ENCODE measurements at places on chromosomes 7 and 10.

GRCh38 chr10:116775488-116776400, 33.4 kb upstream of the HSPA12A start:
- no peak for DNase-seq

DNA sequence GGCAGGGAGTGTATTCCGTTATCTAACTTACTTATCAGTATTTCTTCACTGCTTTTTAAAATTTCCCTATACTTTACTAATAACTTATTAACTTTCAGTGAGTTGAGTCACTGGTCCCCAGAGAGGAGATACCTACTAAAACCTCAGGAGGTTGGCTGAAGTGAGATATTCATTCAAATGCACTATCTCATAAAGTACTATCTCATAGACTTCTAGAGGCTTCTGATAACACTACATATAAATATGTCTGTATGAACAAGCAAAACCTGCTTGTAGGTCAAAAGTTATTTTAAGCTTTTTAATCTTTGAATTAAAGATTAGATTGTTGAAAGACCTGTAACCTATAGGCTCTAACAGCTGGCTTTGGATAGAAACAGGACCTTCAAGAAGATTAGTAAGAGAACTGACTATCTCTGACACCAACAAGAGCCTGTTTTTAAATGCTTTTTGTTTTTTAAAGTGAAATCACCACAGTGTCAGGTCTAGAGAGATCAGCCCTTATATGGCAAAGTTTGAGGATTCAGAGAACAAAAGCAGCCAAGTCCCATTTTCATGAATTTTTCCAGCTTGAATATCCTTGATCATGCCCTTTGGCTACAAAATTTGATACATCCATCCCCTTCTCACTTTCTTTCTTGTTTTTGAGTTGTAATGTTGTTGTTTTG, 242.2 kb downstream of the ARL4A start:
- DNase-seq: no peak

DNA sequence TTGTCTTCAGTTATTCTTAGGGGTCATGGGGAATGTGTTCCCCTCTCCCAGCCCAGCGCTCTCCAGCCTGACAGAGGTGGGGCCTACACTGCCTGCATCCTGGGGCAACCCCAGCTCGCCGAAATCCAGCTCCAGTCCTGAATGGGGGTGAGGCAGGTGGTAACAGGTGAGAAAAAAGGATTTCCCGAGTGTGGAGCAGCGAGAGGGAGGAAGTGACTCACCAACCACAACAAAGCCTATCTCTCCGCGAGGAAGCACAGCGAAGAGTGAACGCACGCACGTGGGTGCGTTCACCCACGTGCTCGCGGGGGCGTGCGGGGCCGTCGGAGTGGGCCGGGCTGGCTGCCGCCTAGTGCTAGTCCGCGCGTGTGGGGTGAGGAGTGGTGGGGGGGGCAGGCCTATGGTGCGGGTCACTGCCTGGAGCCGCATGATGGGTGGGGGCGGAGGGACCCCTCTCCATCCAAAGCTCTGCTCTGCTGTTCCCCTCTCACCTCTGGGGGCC, 855 bp upstream of the PALD1 start:
- DNase-seq: peak; percentile 81

DNA sequence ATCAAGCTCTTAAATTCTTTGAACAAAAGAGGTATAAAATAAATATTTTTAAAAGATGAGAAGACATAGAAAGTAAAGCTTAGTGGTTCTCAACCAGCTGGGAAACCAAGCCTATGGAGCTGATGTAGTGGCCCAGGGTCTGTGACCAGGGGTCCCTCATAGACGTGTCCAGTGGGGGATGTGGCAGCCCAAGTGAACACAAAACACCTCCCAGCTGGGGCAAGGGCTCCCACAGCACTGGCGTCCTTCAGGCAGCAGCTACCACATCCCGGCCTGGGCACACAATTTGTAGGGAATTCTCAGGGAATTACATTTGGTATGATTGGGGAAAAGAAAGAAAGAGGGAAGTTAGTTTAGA, 17.8 kb upstream of the CCDC71L start:
- no peak for DNase-seq

- no peak for DNase-seq
These were observed 904 bp downstream of the LBX1 start for GRCh38 chr10:101228153-101228965.

DNA sequence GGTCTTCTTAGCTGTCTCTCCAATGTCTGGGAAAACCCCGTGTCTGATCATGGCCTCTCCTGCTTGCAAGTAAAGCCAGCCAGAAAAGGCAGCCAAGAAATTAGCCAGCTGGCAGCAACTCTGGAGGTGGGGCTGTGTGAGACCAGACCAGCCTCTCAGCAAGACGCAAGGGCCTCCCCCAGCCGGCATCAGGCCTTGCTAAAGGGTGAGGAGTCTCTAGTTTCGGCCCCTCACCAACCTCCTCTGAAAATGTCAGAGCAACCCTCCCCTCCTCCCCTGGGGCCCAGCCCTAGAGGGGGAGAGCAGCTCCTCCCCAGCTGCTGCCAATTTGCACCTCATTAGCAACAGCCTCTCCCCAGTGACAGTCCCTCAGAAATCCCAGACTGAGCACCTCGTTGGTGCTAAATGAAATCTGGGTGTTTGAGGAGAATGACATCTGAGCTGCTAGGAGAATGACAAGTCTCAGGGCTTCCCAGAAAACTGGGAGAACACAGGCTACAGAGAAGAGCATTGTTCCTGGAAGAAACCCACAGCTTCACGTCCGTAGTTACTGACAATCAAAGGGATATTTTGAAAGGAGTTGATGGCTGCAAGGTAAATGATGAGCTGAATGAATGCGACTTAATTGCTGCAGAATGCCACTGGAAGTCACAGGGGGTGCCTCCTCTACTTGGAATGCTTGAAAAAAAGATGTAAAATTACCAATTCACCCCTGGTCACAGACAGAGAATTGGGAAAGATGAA, 25.9 kb downstream of the DGKI start:
- DNase-seq: no peak

DNA sequence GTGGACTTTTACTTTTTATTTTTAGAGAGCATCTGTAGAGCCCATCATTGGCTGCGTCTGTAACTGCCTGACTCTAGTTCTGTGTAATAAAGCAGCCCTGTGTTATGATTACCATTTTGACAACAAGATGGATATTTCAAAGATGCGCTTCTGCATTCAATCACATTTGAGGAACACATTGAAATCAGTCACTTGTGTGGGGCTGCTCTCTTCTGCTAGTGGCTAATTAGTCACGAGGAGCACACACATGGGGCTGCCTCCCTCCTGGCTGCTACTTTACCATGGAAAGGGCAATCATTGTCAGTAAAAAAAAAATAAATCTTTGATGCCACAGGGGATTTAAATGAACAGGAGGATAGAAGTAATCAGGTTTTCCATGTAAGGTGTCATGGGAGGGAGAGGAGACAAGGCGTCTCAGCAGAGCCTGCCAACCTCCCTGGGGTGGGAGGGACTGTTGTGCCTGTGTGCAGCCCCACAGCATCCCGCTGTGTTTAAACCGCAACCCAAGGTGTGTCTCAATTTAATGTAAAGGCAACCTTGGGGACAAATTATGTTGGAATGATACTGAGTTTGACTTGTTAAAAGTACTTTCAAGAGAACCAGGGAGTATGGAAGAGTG, 205.2 kb upstream of the COBL start:
- DNase-seq: no peak

GRCh38 chr10:80493522-80494051, 39.5 kb downstream of the TSPAN14 start:
- DNase-seq: no peak

DNA sequence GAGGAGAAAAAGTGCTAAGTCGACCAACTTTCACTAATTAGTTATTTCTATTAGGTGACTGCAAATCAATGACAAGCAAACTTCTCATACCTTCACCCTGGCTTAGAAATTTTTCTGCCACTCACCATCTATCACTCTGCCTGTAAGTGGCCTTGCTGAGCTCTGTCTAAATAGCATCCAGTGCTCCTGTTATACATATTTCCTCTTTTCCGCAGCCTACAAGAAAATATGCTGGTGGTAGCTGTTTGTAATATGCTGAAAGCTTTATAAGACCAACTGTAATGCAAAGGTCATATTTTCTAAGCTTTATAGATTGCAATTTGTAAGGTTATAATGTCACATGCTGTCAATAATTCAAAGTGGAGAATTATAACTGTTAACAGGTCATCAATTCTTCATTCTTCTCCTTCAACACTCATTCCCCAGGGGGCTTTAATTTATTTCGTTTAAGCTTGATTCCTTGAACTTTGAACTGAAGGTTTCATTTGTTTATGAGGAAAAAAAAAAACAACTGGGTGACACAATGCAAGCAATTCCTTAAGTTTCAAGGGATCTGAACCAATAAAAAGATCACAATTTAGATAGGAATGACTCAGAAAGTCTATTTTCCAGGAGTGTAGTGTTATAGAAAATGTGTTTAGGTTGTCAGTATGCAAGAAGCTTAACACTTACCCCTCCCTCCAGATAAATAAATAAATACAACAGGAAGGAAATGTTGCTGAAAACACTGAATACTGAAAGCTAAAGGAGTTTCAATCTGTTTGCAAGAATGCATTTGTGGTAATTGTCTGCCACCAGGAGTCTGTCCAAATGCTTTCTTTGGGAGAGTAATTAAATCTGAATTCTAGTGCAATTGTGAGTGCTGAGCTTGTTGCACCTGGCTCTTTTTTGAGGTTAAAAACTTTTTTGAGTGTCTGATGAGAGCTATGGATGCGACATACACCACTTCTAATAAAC, 183.7 kb downstream of the SORCS1 start:
- DNase-seq: no peak

DNA sequence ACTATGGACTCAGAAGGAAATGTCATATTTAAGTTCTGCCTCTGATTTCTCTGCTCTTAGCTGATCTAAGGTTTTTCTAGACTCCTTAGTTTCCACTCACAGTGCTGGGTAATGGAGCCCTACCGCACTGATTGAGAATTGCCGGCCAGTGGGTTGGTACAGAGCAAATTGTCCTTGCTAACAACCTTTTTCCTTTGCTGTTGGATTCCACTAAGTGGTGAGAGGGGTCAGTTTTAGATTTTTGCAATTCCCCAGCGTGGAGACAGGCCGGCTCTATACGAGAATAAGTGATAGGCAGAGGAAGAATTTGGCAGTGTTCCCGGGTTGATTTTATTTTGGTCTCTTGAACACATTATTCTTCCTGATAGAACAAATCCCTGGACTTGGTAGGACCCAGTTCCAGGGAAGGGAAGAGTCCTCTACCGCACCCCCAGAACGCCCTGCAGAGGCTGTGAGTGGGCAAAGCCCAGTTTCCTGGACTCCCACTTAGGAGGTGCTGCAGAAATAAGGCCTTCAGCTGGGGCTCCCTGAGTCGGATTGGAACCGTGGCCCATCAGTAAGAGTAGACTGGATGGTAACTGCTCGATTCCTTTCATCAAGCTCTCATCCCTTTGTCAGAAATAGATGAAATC, 3.0 kb upstream of the NRP1 start:
- no peak for DNase-seq

DNA sequence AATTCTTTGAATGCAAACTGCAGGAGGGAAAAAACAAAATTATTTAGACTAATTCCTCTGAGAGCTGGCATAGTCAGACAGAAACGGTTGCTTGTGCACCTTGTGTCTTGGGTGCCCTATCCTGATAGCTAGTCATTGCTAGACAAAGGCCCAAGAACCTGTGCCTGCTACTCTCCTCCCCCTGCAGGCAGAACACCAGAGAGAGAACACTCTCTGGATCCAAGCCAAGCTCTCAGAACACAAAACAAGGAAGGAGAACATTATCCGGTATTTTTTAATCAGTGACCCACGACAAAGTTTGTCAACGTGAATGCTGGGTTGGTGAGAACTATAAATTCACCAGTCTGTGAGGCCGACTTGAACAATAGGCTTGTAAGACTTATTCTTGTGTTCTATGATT, 18.8 kb upstream of the PPP1R9A start:
- DNase-seq: no peak

- no peak for DNase-seq
These were observed 138.3 kb upstream of the ADCY1 start for GRCh38 chr7:45435846-45436245.

DNA sequence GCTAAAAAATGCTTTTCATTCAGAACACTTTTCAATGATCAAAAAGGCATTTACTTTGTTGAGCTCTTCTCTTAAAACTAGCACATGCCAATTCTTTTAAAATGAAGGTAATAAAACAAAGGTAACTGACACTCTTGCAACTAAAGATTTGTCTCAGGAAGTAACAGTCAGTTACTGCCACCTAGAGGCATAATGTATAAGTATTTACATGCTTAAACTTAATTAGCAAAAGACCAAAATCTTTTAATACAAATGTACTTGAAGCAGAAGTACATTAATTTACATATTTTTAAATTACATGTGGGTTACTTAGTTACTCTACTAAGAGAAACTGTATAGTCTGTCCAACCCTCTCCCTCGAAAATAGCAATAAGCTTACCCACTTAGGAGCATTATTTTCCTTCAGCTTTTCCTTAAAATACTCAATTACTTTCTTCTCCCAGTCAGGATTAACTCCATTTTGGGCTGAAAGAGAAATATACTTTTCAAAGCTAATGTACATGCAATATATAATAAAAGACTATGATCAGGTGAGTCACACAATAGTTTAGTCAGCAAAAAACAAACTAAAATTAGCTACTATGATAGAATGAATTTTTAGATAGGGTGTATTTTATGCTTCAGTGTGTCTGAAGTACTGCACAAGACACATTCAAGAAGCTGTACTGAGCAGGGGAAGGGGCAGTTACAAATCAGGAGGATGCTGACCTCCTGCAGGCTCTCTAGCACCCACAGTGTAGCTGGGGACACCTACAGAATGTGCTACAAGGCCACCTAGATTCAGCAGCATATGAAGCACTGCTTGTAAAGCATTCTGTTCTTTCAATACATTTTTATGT, 13.0 kb downstream of the MCMBP start:
- DNase-seq: no peak

DNA sequence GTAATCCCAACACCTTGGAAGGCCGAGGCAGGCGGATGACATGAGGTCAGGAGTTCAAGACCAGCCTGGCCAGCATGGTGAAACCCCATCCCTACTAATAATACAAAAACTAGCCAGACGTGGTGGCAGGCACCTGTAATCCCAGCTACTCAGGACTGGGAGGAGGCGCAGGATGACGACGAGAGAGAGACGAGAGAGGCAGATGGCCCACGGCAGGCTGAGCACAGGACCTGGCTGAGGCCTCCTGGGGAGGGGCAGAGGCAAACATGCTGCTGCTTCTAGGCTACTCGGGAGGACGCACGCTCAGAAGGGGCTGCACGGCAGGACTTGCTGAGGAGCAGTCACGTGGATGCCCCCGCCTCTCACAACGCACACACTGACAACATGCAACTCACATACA, 22.4 kb downstream of the DIP2C start:
- DNase-seq: no peak

- DNase-seq: no peak
These were observed 33.3 kb downstream of the GET4 start for GRCh38 chr7:909358-910329.

GRCh38 chr10:52954407-52954806, 181.8 kb upstream of the MBL2 start:
- no peak for DNase-seq

DNA sequence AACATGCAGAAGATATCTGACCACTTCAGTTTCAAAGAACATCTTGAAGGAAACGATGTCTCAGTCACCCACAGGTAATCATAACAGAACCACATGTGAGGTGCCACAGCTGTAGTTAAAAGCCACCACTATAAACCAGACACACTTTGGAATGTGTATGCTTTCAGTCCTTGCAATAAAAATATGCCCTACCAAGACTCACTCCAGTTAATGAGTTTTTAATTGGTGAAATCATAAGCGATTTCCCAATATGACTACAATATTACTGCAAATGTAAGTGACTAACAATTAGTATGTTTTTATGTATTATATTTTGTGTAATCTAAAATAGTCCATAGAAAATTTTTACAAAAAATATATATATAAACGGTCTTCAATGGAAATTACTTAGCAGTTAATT, 428.2 kb downstream of the PARD3 start:
- DNase-seq: no peak

- no peak for DNase-seq
These were observed 8.3 kb upstream of the SEPHS1 start for GRCh38 chr10:13356392-13356791.

Data from activated CD4-positive, alpha-beta T cell treated with anti-CD3 and anti-CD28 coated beads for 48 hours (primary cell).